Jurkat, Clone E6-1 (cell line): ENCODE measurements at places on chromosomes 4 and X.

DNA sequence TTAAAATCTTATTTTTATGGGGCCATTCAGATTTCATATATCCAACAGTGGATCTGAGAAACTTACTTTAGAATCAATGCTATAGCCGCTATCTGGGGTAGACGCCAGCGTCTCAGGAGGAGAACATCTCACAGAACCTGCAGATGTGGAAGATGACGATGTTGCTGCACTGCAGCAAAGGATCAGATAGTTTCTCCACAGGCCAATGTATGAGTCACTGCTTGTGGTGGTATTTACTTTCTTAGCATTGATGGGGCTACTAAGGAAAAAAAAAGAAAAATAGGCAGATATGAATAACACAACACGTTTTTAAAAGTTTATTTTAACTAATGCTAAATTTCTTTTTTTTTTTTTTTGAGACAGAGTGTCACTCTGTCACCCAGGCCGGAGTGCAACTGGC lies 85.9 kb downstream of the ZAR1 start:
- DNase-seq: no peak

DNA sequence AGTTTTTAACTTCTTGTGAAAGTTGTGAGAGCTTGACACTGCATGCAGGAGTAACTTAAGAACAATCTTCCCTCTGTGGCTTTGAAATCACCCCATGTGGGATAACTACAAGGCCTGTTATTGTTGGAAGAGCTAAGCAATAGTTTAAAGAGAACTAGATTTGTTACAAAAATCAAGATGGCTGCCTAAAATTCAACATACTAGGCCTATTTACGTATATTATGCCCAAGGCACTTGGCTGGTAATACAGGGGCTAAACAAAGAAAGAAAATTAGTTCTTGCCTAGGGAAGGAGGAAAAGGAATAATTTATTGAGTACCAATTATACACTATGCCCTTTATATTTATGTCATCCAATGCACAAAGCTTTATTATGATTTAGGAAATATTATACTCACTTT lies 36.1 kb downstream of the DMD start:
- no peak for DNase-seq

DNA sequence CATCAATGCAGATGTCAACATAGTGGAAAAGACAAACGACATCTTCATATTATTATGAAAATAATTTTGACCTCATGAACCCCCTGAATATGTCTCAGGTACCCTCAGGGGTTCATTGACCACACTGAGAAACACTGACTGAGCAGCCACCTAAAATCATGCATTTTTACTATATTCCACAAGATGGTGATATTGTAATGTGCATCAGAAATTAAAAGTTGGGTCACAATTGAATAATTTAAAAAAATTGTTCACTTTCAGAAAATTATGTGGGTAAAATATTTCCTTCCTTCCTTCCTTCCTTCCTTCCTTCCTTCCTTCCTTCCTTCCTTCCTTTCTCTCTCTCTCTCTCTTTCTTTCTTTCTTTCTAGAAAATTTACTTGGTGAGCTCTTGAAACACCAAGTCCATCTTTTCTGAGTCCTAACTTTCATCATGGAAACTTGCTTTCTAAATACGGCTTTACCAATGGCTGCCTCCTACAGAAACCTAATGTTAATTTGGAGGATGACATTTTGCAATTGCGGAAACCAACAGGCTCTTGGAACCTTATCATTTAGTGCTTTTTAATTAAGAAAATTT lies 103.6 kb downstream of the RTL3 start:
- peak; percentile 32 for DNase-seq

- no peak for DNase-seq
These were observed 529.6 kb upstream of the IGFBP7 start for GRCh38 chr4:57639561-57640382.

- DNase-seq: no peak
These were observed 28.6 kb downstream of the IDS start for GRCh38 chrX:149476513-149476912.

DNA sequence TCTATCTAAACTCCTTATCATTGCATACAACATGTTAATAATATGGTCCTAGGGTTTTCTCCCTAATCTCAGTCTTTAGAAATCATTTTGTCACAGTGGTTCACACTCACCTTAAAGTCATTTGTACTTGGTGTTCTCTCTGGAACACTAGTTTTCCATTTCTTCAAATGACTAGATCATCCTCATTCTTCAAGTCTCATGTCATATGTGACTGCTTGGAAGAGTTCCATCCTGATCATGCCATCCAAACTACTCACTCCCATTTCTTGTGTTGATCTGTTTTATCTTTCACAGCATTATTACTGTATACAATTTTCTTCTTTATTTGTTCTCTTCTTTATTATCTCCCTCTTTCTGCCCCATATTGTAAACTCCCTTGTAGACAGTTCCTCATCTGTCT lies 66.5 kb downstream of the HTR2C start:
- DNase-seq: no peak

GRCh38 chrX:68822641-68823410 lies 6.0 kb upstream of the EFNB1 start:
- no peak for DNase-seq

DNA sequence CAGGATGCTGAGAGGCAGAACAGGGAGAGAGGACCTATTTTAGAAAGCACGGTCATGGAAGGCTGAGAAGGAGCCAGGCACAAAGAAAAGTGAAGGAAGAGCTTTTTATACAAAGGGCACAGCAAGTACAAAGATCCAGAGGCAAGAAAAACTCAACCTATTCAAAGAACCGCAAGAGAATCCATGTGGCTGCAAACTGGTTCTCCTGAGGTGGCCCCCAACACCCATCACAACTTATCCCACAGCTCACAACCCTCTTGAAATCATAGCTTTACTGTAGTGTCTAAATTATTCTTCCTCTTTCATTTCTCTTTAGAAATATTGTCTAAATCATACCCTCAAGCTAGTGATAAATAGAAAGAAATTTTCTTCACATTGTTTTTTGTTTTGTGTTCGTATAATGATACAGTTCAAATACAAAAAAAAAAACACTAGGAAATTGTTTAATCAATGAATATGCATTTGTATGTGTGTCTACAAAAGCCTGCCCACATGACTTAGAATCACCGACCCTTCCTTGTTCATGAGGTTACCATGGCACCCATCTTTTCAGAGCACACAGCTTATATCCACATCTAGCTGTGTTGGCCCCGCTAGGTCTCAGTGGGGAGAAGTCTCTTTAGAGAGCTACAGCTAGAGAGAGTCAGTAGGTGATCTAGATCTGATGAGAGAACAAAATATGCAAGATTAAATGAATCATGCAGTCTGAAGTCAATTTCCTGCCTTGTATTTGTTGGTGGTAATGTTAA lies 126.9 kb upstream of the DCLK2 start:
- no peak for DNase-seq

GRCh38 chrX:86806786-86807185 lies 658.5 kb downstream of the DACH2 start:
- DNase-seq: peak; percentile 16

DNA sequence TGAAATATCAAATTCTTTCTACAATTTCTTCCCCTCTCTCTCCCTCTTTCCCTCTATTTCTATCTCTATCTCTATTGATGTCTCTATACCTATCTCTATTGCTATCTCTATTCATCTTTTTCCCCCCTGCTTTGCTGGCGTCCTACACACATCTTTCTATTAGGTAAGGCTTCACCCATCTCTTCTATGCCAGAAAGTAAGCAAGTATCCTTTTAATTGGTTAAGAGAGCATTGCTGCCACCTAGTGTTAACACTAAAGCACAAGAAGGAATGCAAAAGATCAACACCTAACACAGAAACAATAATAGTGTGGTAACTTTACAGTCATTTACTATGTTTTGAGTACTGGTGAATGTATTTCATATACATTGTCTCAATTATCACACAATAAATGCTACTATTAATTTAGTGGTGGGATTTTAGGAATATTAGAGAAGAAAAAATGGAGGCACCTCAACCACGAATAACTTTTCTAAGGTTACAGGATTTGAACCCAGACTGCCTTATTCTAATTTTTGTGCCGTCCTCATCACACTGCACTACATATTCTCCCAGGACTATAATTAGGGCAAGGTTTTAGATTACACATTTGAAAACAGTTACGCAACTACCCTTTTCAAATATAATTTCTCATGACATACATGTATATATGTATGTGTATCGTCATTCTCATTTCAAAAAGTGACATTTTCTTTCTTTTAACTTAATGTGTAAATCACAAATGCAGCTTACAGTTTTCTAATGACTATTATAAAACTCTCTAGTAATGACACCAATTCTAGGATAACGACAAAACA lies 3.7 kb upstream of the C4orf36 start:
- peak; percentile 42 for DNase-seq

DNA sequence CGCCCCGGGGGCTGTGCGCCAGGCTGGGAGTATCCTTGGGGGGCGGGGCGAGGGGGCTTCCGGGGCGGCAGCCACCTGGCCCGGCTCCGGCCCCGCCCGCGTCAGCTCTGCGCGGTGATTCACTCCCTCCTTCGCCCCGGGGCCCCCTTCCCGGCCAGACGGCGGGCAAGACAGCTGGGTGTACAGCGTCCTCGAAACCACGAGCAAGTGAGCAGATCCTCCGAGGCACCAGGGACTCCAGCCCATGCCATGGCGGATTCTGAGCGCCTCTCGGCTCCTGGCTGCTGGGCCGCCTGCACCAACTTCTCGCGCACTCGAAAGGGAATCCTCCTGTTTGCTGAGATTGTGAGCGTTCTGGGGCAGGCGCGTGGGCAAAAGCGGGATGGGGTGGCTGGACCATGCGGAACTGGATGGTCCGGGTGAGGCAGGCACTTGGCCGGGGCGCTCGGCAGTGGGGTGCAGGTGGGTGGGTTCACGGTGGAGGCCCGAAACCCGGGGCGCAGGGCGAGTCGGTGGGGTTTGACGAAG lies at the start of gene PLP2:
Gene PLP2, plus strand, starts transcription at position 147 of the 528 bp plus-strand sequence. Its CDS starts 103 bp downstream, at position 250.
- no peak for DNase-seq

- no peak for DNase-seq
These were observed 94.6 kb downstream of the PPP3CA start for GRCh38 chr4:101252721-101253120.

DNA sequence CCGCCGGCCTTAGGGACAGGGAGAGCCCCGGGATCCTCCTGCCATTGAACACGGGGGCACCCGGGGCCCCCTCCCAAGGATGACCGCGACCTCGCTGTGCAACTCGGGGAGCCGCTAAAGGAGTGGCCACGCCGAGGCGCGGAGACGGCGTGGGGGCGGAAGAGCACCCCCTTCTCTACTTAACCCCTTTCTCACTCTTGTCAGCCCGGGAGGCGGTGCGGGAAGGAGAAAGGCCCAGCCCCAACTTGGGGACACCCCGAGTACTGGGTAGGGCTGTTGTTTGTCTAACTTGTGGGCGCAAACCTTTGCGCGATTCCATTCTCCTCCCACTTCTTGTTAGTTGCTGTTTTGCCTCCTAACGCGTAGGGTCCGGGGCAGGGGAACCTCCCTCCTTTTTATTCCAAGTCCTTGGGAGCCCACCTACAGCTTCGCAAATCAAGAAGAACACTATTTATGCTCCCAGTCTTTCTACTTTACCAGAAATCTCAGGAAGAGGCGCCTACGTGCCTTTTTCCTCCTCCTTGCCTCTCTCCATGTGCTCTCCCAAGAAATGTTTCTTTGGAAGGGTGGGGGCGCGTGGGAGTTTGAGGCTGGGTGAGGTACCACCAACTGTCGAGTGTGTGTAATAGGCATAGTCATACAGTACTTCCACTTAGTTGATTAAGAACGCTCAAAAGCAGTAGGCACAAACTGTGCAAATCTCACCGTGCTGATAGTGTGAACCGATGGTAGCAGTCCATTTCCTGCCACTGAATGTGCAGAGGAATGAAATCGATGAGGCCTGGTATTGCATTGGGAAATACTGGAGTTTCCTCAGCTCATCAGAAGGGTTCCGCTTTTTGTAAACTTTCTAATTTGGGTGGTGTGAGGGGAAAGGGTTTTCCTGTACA lies 813 bp downstream of the DIAPH2 start:
- no peak for DNase-seq

DNA sequence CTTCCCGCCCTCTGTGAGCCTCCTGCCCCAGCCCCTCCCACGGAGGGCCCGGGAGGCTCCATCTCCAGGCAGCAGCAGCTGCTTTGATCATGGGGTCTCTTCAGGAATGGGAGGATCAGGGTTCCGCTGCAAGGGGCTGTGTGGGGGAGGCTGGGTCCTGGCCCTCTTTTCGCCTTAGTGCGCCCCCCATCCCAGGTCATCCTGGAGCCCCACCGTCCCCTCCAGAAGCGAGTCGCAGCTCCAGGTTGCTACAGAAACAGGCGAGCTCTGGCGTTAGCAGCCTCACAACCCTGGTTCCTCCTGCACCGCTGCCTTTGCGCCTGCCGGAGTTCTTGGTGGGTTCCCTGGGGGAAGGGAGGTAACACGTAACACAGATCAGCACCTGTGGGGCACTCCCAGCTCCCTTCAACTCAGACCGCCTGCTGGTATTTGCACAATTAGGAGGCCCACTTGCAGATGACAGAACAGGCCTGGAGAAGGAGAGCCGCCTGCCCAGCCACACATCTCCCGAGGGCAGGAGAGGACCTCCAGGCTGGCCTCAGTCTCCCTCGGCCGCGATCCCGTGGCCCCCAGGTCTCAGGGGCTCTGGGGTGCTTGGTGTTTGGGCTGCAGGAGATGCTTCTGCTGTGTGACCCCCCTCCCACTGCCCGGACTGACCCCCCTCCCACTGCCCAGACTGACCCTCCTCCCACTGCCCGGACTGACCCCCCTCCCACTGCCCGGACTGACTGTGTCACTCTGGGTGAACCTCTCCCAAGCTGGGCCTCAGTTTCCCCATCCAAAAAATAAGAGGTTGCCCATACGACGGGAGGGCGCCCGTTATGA lies 64.2 kb upstream of the ADRA2C start:
- no peak for DNase-seq

- DNase-seq: no peak
These were observed 78.3 kb downstream of the SLC4A4 start for GRCh38 chr4:71417150-71417549.

- DNase-seq: no peak
These were observed 68.9 kb downstream of the TMEM131L start for GRCh38 chr4:153534792-153535629.

DNA sequence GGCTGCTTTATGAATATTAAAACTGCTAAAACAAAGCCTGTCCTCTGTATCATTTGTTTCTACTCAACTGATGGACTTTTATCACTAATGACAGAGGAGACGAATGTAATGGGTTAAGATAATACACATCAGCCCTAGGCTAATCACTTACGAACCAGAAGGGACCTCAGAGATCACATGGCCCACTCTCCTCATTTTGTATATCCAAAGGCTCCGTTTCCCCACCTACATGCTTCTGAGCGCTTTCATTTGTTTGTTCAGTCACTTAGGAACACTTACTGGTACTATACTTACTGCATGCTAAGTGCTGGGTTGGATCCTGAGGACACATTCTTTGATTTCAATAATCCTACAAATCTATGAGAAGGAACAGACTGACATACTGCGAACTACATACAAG lies 169.3 kb downstream of the CEP135 start:
- no peak for DNase-seq

- DNase-seq: no peak
These were observed 126.8 kb downstream of the RTL3 start for GRCh38 chrX:78532363-78532762.
